ENCODE measurements at places on chromosomes 4 and X.

DNA sequence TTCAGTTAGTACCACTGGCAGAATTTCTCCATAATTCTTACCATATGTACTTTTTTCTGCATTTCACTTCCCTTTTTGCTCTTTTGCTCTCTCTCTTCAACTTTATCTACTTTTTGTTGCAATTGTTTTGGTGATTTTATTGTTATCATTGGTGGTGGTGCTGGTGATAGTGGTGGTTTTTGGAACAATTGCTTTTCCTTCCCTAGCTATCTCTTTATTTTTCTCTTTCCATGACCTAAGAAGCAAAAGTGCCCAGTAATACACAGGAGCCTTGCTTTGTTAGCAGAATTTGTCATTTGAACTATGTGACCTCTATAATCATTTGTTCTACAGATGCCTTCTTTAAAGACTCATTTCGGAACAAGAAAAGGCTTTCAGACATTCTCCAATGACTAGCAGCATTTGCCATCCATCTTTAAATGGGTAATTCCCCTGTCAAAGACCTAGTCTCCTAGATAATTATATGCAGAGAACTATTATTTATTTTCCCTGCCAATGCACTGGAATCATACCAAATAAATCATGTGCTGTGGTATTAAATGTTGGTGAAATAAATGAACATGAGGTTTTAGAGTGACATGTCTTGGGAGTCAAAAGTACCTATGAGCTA is 154.5 kb downstream of the GASK1B start:
- no peak for DNase-seq

DNA sequence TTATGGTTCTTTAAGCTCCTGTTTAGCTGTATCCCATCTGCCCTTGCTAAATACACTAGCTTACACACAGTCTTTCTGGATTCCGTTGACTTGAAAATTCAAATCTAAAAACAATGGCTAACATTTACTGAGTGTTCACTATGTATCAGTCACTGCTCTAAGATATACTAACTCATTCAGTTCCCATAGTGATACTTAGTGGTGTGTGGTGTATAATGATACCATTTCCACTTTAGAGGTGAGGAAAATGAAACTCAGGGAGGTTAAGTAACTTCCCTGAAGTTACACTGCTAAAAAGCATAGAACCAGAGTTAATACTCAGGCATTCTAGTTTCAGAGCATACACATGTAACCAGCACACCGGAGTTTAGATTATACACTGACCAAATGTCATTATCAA is 762.0 kb downstream of the GRID2 start:
- no peak for DNase-seq

GRCh38 chr4:182141061-182141460 is 102.1 kb upstream of the TENM3 start:
- DNase-seq, result no peak

DNA sequence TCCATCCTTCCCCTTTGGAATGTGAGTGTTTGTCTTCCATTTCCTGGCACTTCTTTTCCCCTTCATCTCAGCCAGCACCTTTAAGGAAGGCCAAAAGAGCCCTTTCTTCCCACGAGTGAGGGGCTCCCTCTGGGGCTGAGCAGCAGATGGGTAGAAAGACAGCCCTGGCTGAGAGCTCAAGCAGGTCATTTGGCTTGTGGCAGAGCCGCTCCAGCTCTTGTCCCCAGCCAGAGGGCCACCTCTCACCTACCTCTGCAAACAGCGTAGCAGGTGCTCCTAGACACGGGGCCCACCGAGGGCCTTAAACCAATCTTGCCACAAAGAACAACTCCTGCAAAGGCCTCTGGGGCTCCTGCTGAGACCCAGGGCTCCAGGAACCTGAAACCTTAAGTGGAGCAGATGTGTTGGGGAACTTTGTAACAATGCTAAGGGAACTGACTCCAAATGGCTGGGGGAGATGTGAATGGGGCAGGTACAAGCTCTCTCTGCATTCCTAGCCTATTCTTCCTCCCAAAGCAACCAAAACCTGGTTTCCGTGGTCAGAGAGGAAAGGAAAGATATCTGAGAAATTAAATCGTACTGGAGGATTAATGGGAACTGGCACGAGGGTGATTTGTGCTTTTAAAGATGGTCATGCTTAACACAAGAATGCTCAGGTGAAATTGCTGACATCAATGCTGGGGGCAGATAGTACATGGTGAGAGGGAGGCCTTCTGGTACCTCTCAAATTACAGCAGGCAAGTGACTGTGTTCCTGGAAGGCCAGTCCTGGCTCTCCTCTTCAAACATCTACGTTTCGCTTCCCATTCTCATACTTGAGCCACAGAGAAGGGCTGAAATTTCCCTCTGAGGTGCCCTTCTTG is 27.0 kb downstream of the TFDP3 start:
- DNase-seq, result no peak

- DNase-seq, result no peak
Measured at GRCh38 chr4:15847746-15848145, 69.6 kb downstream of the CD38 start.

- no peak for DNase-seq
Measured at GRCh38 chr4:113071805-113072204, 22.4 kb downstream of the ANK2 start.

DNA sequence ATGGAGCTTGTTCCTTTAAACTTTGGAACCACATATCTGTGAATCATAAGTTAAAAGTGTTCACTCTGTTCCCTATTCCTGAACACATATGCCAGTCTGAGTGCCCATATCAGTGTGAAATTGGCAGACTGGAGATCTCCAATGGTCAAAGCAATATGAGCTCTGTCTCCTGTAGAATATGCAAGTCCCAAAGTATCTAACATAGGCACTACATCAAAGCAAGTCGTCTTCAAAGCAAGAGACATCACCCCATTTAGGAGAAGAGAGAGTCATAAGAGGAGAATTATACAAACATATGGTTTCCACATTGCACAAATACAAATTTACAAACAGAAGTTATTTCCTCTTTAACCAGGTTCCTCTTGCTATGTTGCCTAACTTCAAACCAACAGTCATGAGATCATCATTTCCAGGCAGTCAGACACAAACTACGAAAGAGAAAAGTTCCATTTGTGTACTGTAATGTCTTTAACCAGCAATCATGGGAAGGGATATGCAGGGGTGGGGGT is 9.9 kb upstream of the GK start:
- no peak for DNase-seq

GRCh38 chr4:169098532-169098931 is 88.5 kb upstream of the CBR4 start:
- no peak for DNase-seq

DNA sequence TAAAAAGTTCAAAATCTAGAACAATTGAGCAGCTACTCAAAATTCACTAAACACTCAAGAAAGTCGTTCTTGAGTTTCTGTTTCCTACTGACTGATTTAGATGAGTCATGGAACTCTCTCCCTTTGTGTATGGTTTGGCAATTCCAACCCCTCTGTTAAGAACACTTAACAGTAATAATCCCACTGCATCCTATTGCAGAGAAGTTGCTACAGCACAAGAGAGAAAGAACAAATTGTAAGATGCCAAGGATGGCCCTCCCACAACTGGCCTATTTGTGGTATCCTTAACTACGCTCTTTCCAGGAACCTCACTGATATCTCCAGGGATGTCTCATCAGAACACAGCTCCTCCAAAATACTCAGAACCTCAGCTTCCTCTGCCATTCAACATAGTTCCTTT is 701.8 kb upstream of the TENM3 start:
- no peak for DNase-seq

- peak; percentile 68 for DNase-seq
Measured at GRCh38 chr4:119627267-119628255, 1.0 kb downstream of the PDE5A start.

- no peak for DNase-seq
Measured at GRCh38 chr4:8919651-8920288, 48.1 kb upstream of the HMX1 start.

DNA sequence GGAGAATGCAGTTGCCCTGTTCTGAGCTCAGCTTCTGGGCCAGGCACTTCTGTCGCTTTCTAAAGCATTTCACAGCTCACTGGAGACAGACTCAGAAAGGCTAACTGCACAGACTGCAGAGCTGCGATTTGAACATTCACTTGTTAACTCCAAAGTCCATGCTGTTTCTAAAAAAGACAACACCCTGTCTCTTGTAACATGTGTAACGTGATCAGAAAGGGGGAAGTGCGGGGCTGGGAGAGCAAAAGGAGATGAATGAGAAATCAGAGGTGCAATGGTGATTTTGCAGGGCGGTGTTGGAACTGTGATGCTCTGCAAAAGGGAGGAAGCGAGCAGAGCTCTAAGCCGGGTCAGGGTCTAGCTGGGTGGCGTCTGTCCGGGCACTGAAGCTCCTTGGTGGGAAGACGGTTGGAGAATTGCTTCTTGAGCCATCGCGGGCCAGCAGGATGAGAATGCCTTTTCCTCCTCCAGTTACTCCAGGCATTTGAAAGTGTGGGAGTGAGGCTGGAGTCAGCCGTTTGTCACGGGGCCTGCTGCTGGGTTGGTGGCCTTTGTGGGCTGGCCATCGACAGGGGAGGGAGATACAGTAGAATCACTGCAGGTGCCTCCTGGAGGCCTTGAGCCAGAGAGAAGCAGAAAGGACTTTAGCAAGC is 20.3 kb downstream of the TBC1D14 start:
- DNase-seq, result no peak

DNA sequence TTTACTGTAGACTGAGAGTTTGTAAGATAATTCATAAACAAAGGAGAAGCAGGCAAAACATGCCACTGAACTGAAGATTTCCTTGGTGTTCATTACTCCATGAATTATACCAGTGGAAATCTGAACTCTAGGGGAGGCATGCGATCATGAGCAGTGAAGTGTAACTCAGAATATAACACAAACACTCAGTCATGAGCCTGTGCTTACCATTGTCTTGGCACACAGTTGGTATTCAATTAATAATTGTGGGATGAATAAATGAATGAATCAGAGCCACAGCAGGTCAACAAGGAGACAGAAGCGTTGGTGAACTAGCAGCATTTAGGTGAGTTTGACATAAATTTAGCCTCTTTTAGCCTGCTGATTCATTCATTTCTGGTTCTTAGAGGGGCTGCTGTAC is 263.5 kb upstream of the DKK2 start:
- no peak for DNase-seq

Measured in left renal cortex interstitium (tissue), 4 donors.